Fibroblast of upper back skin (primary cell): ENCODE measurements at places on chromosomes 7 and 10.

- peak; percentile 25 for DNase-seq
Observed at GRCh38 chr7:113175525-113176104, 57.3 kb upstream of the SMIM30 start.

DNA sequence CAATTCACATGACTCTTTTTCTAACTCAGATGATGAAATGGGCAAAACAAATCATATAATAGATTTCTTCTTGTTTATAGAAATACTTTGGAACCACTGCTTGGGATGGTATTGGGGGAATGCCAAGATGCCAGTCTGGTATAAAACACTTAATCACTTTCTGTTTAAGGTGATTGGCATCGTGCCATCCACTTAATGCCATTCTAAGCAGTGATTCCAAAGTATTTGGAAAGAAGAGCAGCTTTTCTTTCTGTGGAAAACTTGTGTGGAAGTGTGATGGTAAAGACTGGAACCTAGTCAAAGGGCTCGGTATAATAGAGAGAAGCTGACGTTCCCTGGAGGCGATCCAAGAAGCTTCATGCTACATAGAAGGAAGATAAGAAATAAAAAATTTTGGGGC is 120.6 kb downstream of the TMEM26 start:
- no peak for DNase-seq

GRCh38 chr10:35422228-35422627 is 85.9 kb downstream of the CCNY start:
- DNase-seq: no peak

DNA sequence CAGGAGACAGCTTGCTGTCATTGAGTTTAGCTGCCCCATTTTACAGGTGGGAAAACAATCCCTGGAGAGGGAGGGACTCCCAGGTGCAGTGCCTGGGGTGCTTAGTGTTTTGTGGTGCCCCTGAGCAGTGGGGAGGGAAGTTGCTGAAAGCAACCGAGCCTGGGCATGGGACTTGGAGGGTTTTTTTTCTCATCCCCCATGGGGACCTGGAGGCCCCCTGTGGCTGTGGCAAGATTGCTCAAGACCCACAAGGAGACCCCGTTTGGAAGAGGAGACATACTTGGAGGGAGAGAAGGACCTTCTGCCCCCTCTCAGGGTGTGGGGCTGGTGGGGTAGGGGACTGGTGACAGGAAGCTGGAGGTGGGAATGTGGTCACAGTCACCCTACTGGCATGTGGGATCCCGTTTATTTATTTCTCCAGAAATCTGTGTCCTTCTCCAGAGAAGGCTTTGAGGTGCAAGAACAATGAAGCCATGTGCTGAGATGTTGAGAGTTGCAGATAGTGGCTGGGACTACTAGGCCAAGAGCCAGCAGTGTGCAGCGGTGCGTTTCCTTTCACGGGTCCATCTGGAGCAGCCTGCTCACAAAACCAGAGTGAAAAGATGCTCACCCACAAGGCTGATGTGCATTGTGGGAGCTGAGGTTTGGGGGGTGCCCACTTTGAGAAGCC is 21.5 kb downstream of the ZMIZ1 start:
- no peak for DNase-seq

DNA sequence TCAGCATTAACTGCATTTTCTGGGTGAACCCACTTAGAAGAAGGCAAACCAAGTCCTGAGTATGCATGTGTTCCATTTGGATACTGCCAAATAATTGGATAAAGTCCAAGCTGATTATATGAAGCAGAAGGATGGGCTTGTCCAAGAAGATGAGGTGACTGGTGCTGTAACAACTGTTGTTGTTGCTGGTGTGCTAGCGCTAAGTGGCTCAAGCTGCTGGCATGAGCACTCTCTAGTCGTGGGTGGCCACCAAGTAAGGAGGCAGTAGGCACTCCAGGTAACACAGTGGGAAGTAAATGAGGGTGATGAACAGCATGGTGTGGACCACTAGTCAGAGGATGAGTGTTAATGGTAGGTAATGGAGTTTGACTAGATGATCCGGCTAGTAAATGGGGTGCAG is 80.4 kb downstream of the NRBF2 start:
- no peak for DNase-seq

GRCh38 chr7:268991-269390 is 21.0 kb upstream of the FOXL3 start:
- DNase-seq: no peak

DNA sequence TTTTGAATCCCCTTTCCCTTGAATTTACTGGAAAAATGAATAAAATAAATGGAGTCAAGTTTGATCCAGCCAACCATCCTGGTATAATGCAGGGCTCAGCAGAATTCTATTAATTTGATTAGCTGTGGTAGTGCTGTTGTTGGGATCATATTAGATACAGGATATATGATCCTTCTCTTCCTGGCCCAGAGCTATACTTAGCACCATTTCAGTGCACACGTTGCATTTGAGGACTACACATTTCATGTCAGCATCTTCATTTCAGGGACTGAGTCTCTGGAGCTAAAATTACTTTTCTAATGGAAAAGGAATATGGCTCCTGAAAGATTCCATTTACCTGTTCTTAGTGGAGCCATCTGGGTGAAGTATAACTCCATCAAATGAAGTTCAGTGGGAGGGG is 240.3 kb downstream of the BMPER start:
- DNase-seq: no peak

GRCh38 chr10:59825932-59826331 is 72.7 kb upstream of the MRLN start:
- DNase-seq: no peak

DNA sequence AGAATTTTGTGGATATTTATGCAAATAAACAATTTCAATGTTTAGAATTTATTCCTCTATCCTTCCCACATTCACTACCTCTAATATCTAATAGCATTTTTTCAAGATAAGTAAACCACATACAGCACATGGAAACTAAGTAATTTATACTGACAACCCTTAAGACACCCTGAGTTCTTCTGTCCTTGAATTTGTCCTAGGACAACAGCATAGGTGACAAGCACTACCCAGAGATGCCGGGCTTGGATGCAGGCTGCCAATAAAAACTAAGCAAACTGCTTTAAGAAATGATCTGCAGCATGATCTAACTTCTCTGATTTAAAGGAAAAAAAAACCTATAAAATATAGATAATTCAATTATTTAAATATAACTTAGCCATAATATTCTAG is 22.7 kb downstream of the NT5C3A start:
- no peak for DNase-seq

DNA sequence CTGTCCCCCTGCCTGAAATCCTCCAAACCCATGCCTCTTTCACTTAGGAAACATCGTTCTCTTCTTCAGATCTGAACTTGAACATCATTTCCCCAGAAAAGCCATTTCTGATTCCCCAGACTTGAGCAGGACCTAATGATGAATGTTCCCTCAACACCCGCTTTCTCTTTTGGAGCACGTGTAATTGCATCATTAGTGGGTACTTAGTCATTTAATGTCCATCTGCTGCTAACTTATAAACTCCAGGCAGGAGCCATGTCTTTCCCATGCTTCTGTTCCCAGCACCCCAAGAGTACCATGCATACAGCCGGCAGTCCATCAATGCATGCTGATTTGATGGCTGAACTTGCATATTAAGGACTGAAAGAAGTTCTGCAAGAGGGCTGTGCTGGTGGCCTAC is 36.5 kb upstream of the ECHDC3 start:
- peak; percentile 34 for DNase-seq

- DNase-seq: no peak
Observed at GRCh38 chr7:104228442-104228841, 20.6 kb upstream of the ORC5 start.
